ENCODE measurements at places on chromosomes 5 and 9. TPM values are rescaled to one million over a fixed set of nuclear protein-coding genes. Genes with fewer than 3 reads are reported as not detected.

DNA sequence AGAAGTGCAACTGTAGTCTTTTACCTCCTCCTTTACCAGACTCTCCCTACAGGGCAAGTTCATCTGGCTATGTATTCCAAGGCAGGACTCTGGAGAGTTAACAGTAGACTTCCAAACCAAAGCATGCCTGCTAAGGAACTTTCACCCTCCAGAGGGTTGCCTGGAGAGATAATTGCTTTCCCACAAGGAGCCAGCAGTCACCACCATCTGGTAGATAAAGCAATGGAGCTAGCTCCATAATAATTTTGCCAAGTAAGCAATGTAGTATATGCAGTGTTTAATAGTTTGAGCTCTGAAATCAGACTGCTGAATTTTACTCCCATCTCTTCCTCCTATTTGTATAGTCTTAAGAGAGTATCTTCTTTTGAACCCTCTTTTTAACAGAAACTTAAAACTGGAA is 566.8 kb upstream of the PTGER4 start:
- no peak for DNase-seq

- no peak for DNase-seq
These were observed 267.0 kb downstream of the CETN3 start for GRCh38 chr5:90142541-90142940.

GRCh38 chr5:126965061-126965475 is 65.3 kb downstream of the MARCHF3 start:
- DNase-seq = peak; percentile 97

Gene ARL14EPL
- total RNA-seq = not detected

Gene TRAF1
- 3.9 TPM for total RNA-seq

GRCh38 chr5:56685503-56686217 is 129.7 kb upstream of the MAP3K1 start:
- peak; percentile 28 for DNase-seq

Gene GPR21
- total RNA-seq = 0.28 TPM

- DNase-seq = no peak
These were observed 17.7 kb downstream of the LPAR1 start for GRCh38 chr9:111020594-111020993.

Gene CAPSL
- total RNA-seq = not detected

GRCh38 chr5:139799359-139799758 is 3.8 kb downstream of the PSD2 start:
- DNase-seq = no peak

DNA sequence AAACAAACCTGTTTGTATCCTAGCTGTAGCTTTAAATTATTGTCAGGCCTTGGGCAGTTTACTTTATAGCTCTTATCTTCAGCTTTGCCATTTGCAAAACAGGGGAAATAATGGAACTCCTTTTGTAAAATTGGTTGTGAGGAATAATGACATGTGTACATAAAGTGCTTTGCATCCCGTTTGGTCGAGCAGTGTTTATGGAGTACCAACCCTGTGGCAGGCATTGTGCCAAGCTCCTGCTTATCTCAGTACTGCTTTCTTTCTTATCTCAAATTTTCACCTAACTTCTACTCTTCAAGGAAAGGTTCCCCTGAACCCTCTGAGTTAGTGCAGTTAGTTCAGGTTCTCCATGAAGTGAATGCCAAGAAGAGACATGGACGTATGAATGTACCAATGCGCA is 9.4 kb upstream of the TENT2 start:
- no peak for DNase-seq

Gene C9orf57
- total RNA-seq = not detected

DNA sequence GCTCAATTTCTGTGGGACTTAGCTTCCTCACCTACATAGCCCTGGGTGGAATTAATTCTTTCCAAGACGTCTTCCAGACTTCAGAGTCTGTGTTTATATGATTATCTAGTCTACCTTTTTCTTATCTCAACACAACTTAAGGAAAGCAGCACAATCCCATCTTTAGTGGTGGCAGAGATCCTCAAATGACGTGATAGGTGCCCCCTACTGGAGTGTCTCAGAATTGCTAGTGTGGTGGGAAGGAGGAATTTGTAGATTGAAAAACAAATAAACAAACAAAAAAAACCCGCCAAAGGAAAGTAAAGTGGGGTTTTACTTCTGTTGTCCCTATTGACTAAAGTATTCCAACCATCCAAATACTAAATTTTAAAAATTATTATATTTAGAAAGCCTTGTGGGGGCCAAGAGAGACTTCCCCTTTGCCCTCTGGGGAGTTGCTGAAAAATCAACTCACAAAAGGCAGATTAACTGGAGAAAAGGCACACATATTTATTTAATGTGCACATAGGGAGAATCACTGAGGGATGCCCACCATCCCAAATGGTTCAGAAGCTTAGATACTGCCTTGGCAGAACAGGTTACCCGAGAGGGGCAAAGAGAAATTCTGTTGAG is 283.3 kb downstream of the TMEM167A start:
- DNase-seq = peak; percentile 20

Gene GFPT2
- 20.8 TPM for total RNA-seq

DNA sequence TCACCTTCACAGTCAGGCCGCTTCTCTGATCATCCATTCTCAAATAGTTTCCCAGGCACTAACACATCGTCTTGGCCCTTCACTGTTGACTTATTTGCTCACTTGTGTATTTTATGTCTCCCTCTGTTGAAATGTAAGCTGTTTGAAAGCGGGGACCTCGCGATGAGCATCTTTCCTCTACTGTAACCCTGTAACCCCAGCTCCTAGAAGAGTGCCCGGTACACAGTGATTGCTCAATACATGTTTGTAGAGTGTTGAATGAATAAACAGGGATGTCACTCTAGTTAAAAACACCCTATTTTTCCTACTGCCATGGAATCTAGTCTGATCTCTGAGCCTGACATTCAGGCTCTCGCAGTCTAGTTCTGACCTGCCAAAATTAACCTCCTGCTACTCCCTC is 150.8 kb downstream of the TTLL11 start:
- DNase-seq = no peak

GRCh38 chr9:85339338-85339737 is 402.4 kb downstream of the AGTPBP1 start:
- DNase-seq = no peak

DNA sequence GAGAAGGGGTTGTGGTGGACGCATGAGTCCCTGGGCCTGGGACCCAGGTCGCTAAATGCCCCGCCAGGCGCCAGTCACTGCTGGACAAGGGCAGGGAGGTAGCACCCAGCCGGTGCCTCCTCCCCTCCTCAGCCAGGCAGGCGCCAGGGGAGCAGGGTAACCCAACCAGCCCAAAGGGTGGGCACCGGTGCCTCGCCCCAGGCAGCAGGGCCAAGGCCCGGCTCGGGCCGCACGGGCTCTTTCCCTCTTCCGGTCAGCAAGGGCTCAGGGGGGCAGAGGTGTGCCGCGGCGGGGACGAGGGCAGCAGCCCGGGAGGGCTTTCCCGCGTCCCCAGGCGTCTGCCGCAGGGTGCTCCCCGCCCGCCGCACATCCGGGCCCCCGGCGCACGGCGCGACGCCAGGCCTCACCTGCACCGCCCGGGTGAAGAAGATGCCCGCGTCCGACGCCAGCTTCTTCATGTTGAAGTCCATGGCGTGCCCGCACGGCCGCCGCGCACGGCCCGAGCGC is 393 bp downstream of the SH3GLB2 start:
- DNase-seq = no peak

DNA sequence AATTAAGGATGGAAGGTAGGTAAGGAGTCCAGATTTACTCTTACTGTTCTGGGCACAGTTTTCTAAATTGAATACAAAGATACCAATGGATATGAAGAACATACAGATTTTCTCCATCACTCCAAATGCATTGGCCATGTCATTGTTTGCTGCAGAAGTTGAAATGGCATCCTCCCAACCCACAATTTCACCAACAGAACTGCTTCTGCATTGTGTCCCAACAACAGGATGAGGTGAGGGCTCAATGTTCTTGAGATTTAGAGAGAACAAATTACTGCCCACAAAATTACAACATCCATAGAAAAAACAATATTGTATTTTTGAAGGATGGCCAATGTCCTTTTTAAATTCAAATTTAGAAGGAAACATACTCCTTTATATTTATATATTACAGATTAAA is 88.9 kb downstream of the NUDT12 start:
- no peak for DNase-seq

Gene PPP2R2B
- total RNA-seq = not detected

Gene LCN10
- total RNA-seq = not detected

DNA sequence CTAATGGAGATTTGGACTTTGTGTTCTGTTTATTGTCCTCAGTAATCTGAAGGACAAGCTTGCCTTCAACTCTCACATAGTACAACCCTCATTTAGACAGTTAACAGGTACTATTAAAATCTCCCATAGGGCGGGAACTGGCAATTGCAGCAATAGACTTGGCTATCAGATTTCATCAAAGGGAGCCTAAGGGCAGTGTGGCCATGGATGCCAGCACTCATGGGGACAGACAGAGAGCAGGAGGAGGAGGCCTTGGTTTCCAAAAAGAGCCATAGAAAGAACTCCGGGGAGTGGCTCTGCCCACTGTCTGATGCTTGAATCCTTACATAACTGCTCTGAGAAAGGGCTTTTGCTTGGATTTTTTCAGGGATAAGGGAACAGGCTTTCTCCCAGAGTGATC is 6.8 kb downstream of the SLC36A1 start:
- no peak for DNase-seq

Gene CXCL14
- total RNA-seq = under 0.01 TPM

Gene LSM11
- 3.9 TPM for total RNA-seq

GRCh38 chr5:149434162-149435014 is 55.3 kb upstream of the IL17B start:
- peak; percentile 82 for DNase-seq

- DNase-seq = no peak
These were observed 1154.7 kb downstream of the DTWD2 start for GRCh38 chr5:117833691-117834090.

DNA sequence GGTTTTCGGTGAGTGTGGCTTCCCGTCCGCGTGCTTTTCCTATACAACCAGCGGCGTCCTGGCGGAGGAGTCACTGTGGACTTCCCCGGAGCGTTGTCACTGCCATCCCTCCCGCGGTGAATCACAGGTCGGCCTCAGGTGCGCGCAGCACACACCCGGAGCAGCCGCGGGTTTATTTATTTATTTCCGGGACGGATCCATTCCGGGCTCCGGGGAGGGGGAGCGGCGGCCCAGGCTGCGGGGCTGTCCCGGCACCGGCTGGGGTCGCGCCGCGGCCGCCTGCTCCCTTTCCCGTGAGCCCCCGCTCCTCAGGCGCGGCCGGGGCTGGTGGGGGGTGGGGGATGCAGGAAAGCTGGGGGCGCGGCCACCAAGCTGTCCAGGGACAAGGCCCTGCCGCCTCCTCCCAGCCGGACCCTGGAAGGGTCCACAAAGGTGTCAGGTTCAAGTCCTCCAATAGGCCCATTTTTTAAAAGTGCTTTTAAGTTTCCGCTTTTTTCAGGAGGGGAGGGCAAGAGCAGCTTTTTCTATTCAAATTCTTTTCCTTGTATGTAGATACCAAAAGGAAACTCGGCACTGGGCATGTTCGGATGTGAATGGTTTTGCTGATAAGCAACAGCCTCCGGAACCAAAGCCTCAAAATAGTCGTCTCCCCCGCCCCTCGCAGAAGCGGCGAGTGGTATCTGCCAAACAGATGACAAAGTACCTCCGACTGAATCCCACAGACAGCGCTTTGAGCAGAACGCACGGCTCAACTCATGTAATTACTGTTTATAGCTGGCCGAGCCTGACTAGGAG is 192.5 kb downstream of the CD180 start:
- DNase-seq = peak; percentile 88

- DNase-seq = peak; percentile 78
These were observed 121.5 kb downstream of the EHMT1 start for GRCh38 chr9:137740312-137740711.

DNA sequence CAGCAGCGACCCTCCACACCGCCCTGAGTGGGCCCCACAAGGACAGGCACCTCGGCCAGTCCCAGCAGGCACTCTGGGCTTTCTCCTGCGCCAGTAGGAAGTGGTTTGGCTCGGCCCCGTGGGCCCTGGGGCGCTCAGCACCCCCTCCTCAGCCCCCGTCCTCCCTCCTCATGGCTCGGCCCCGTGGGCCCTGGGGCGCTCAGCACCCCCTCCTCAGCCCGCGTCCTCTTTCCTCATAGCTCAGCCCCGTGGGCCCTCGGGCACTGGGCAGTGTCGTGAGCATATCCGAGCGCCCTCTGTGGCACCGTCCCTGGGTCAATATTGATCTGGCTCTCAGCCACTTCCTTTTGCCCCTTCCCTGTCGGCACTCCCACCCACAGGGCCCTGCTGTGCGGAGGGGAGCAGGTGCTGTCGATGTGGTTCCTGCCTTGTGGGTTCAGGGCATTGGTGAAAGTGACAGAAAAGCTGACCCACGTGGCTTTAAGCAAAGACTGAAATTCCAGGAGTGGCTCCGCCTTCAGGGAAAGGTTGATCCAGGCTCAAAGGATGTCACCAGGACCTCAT is 5.5 kb upstream of the SCGB3A1 start:
- DNase-seq = no peak

GRCh38 chr9:70488793-70489105 is 74.3 kb upstream of the KLF9 start:
- DNase-seq = no peak

Gene ZNF189
- total RNA-seq = 19.9 TPM

Gene CFAP90
- total RNA-seq = not detected
